Osteoblast (primary cell): ENCODE measurements at places on chromosomes 5 and 9.

DNA sequence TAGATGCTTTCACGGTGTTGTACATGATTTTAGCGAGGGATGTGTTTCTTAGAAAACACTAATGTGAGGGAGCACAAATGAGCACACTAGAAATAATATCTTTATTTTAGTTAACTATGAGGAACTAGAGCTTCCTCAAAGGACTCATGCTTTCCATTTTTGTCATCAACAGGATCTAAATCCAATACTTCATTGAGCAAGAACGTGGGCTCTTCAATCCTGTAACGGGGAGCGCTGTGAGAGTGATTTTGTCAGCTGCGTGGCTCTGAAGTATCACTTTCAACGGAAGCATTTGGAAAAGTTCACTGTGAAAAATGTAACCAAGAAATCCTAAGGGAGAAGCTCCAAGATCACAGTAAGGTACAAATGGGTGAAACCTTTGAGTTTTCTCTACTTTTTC is 93.2 kb downstream of the LIX1 start:
- DNase-seq, result no peak

DNA sequence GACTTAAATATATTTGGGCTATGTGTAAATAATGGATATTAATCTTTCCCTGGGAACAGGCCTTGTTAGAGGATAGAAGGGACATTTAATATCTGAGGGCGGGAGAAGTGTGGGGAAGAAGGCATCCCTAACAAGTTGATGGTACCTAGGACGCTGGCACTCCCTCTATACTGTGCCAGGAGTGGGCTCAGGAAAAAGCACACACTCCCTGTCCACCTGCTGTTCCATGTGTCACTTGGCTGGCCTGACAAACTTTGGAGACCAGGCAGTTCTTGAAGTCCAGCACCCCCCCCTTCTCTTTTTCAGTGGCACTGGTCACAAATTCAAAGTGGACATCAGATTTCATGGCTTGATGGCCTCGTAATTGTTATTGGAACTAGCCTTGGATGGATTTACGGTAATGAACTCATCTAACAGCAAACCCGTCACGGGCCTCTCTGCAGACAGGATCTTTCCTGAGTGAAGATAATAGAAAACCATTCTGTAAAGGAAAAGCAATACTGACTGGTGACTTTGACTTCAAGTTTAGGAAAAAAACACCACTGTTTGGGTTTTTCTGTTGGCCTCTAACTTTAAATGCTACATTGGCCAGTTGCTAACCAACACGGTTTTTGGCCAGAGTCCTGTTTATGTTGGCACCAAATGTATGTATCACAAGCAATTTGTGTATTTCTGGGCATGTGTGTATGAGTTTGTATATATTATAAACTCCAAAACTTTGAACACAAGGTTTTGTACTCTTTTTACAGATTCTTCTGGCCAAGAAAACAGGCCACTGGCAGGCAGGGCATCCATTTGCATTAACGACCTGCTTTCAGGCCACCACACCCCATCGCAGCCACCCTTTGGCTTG is 552.6 kb downstream of the CCDC171 start:
- DNase-seq, result no peak

GRCh38 chr5:97229196-97229595 is 46.1 kb upstream of the RIOK2 start:
- no peak for DNase-seq

- no peak for DNase-seq
These were observed 39.6 kb upstream of the DMXL1 start for GRCh38 chr5:119031011-119031886.

DNA sequence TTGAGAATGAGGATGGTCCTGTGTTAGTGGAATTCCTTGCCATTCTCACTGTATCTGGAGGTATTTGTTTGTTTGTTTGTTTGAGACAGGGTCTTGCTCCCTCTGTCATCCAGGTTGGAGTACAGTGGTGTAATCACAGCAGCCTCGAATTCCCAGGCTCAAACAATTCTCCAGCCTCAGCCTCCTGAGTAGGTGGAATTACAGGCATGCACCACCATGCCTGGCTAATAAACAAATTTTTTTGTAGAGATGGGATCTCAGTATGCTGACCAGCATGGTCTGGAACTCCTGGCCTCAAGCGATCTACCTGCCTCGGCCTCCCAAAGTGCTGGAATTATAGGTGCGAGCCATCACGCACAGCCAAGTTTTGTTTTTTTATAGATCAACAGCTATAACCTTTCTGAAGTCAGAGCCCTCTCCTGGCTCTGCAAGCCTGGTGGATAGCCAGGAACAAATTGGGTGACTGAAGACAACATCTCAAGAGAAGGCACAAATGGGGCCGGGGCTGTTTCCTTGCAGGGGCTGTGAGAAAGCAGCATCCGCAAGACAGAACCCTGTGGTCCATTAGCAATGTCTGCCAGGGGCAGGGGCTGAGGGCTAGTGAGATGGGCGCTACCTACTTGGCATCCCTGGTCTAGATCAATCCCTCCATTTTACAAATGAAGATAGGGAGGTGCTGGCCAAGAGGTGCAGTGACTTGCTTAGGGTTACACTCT is 18.8 kb downstream of the SH3PXD2B start:
- DNase-seq, result no peak

DNA sequence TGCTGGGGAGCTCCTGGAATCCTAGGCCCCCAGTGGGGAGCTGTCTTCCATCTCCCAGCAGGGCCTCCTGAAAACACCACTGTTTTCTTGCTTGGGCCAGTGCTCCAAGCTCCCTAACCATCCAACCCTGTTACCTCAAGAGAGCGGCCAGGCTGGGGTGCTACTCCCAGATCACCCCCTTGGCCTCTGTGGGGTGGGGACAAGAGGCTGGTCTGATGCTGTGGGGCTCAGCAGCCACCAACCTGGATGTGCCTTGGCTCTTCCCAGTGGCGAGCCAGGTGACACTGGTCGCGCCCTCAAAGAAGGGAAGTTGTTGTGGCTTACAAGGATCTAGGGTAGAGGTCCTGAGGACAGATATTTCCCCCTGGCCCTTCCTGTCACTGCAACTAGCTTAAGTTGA is 49.0 kb downstream of the SECISBP2 start:
- peak; percentile 37 for DNase-seq

- no peak for DNase-seq
These were observed 82.9 kb downstream of the CEMIP2 start for GRCh38 chr9:71685394-71685793.

GRCh38 chr9:99140685-99141314 is 35.9 kb downstream of the TGFBR1 start:
- DNase-seq, result peak; percentile 49

DNA sequence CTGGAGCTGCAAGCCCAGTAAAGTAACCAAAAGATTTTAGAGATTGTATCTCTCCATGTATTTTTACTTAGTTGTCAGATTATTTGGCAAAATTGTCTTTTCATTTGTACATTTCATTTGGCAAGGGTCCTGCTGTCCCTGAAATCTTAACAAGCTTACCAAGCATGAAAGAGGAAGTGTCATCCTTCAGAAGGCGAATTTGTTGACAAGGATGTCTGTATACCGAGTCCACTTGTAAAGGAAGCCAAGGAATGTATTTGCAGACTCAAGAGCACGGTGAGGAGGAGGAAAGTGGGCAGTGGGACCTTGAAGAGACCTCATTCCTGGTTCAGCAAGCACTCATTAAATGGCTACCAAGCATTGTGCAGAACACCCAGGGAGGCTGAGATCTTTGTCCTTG is 7.5 kb upstream of the OTULINL start:
- DNase-seq, result no peak

- DNase-seq, result no peak
These were observed 50.3 kb downstream of the HINT1 start for GRCh38 chr5:131114754-131115153.

GRCh38 chr5:37086466-37087173 is 162.6 kb downstream of the CPLANE1 start:
- no peak for DNase-seq

DNA sequence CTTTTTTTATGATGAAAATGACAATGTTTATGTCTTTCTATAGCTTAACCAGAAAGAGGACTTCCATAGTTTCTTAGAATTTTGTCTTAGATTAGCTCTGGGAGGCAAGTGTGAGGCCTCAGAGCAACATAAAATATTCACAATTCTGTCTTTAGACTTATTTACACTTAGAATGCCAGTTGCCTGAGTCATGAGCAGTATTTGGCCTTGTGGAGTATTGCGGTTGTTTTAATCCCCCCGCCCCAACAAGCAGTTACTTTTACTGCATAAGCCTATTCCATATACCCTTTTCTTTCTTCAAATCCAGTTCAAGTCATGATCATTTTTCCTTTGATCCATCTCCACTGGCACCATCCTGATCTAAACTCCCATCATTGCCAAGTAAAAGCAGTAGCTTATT is 198.0 kb upstream of the EGFLAM start:
- DNase-seq, result no peak

GRCh38 chr5:159249158-159249557 is 13.9 kb upstream of the UBLCP1 start:
- no peak for DNase-seq

GRCh38 chr5:82800826-82801225 is 276.4 kb downstream of the TMEM167A start:
- DNase-seq, result no peak

- DNase-seq, result no peak
These were observed 1236.6 kb downstream of the MAT2B start for GRCh38 chr5:164742025-164742424.

DNA sequence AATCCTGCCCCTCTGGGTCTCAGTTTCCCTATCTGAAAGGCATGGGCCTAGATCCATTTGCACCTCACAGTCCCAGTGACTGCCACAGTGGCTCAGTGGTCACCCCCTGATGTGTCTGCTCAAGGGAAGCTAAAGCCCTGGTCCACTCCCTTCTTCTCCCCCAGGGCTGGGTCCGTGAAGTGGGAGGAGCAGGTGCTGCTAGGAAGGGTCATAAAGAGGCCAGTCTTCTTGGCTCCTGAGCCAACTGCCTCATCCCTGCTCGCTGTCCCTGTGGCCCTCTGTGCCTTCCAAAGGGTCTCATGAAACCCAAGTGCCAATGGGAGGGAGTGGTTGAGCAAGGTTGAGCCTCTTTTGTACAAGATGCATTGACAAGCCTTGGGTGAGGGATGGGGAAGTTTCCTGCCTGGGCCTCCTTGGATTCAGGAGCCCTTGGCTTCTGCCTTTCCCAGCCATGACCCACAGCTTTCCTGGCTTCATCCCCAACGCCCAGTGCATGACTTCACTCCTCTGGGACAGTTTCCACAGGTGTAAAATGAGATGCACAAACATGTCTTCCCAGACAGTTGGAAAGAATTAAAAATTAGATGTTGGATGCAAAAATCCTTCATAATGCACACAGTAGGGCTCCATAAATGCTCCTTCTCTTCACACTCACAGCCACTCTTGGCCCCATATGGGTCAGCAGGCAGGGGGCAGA is 1.6 kb upstream of the SLC6A7 start:
- DNase-seq, result no peak

GRCh38 chr9:92968081-92968480 is 20.8 kb downstream of the FGD3 start:
- peak; percentile 22 for DNase-seq

- DNase-seq, result peak; percentile 97
These were observed 21.3 kb downstream of the WNK2 start for GRCh38 chr9:93205045-93205768.

- DNase-seq, result no peak
These were observed 37.4 kb downstream of the FBXO4 start for GRCh38 chr5:41962491-41962890.

DNA sequence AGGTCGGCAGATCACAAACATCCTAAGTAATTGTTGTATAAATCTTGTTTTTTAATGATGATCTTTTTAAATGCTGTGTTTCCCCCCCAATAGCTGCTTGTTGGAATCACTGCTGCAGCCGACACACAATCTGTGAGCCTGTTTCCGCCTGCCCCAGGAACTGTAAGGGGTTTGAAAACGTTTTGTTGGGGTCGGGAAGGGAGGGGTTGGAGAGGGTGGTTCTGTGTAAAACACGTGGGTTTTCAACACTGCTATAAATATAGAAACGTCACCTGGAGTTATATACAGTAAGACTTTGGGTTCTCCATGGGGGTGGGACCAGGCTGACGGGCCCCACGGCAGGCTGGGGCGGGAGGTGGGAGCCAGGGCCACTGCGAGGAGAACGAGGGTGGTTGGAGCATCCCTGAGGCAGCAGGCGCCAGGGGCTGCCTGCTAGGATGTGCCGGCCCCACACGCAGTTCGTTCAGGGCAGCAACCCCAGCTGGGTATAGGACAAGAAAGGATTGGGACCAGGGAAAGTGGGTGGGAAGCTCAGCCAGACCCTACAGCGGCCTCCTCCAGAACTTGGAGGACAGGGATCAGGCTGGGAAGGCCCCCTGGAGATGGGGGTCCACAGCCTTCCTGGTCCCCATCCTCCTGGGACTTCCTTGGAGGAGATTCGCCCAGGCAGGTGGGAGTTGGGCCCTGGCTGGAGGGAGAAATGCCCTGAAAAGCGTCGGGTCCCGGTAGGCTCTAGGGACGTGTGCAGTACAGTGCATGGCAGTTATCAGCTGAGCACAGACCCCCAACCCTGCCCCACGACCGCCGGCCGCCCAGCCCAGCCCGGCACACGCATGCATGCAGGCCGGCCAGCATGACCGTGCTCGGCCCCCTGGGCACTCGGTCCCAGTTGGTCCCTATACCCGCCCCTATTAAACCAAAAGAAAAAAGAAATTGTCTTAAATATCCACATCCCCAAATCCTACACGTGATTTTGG is 9.7 kb downstream of the RNF44 start:
- DNase-seq, result no peak

DNA sequence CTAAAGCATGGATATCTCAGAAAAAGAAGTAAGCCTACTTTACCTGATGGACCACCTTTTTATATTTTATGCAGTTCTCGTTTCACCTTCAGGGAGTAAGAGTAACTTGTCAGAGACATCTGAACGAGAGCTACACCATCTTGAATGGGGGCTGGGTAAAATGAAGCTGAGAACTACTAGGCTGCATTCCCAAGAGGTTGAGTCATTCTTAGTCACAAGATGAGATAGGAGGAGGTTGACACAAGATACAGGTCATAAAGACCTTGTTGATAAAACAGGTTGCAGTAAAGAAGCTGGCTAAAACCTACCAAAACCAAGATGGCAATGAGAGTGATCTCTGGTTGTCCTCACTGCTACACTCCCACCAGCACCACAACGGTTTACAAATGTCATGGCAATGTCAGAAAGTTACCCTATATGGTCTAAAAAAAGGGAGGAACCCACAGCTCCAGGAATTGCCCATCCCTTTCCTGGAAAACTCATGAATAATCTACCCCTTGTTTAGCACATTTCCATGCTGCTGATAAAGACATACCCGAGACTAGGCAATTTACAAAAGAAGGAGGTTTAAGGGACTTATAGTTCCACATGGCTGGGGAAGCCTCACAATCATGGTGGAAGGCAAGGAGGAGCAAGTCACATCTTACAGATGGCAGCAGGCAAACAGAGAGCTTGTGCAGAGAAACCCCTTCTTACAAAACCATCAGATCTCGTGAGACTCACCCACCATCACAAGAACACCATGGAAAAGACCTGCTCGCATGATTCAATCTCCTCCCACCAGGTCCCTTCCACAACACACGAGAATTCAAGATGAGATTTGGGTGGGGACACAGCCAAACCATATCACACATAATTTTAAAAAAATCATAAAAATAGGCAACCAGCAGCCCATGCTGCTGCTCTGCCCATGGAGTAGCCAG is 62.5 kb downstream of the GIN1 start:
- DNase-seq, result no peak

DNA sequence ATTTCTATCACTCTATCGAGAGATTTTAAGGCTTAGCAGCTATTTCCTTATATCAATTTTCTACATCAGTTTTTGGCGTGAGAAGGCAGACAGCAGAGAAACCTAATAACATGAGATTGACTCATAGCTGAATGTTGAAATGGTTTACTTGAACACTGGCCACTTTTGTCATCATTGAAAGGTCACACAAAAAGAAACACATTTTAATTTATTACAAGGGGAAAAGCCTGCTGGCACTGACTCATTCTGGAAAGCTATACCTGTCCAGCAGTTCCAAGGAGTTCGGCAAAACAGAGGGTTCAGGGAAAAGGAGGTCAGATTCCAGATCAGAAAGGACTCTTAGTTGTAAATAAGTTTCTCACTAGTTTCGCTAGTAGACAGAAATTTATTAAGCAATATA is 566.4 kb downstream of the DNAH5 start:
- no peak for DNase-seq
